ENCODE measurements at places on chromosomes 5 and 9. TPM values are rescaled to one million over a fixed set of nuclear protein-coding genes. Genes with fewer than 3 reads are reported as not detected.

- no peak for DNase-seq
- no peaks in the 10 kb centered on the region for H3K36me3 ChIP-seq
- no peaks in the 10 kb centered on the region for H3K27me3 ChIP-seq
- no peak overlapping the region for H3K4me3 ChIP-seq
- H3K27ac ChIP-seq, result peak overlapping the region; percentile 23
Observed at GRCh38 chr9:93464876-93465275, 11.5 kb upstream of the FAM120AOS start.

GLRA1 gene
- not detected for total RNA-seq

DNA sequence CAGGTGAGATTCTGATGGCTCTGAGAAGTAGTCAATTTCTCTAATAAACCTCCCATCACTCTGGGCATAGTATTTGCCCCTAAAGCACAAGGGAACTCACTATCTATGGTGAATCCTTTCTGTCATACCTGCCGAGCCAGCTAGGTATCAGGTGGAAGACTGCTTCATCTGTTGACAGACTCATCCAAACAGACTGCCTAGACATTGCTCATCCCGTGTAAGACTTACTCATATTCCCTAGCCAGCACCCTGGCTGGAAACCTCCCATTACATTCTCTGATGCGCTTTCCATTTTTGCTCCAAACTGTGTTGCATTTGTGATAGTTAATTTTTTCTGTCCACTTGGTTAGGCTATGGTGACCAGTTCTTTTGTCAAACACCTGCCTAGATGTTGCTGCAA, 595.9 kb downstream of the DNAH5 start:
- no peak overlapping the region for H3K27ac ChIP-seq
- DNase-seq, result no peak
- H3K36me3 ChIP-seq, result no peaks in the 10 kb centered on the region
- H3K27me3 ChIP-seq, result no peaks in the 10 kb centered on the region

- H3K36me3 ChIP-seq, result no peaks in the 10 kb centered on the region
- no peak overlapping the region for H3K27ac ChIP-seq
- no peaks in the 10 kb centered on the region for H3K27me3 ChIP-seq
- no peak overlapping the region for H3K4me3 ChIP-seq
- H3K4me1 ChIP-seq, result no peaks in the 10 kb centered on the region
Observed at GRCh38 chr5:160789219-160789859, 62.7 kb downstream of the ATP10B start.

GRCh38 chr9:136107155-136107952, 11.3 kb downstream of the TMEM250 start:
- H3K36me3 ChIP-seq, result no peaks in the 10 kb centered on the region
- H3K4me1 ChIP-seq, result peaks cover 48% of the 10 kb centered on the region
- H3K4me3 ChIP-seq, result no peak overlapping the region

Data from sigmoid colon (tissue), 7 donors.